Omental fat pad (tissue), 4 donors: ENCODE measurements at places on chromosomes 2 and 18.

DNA sequence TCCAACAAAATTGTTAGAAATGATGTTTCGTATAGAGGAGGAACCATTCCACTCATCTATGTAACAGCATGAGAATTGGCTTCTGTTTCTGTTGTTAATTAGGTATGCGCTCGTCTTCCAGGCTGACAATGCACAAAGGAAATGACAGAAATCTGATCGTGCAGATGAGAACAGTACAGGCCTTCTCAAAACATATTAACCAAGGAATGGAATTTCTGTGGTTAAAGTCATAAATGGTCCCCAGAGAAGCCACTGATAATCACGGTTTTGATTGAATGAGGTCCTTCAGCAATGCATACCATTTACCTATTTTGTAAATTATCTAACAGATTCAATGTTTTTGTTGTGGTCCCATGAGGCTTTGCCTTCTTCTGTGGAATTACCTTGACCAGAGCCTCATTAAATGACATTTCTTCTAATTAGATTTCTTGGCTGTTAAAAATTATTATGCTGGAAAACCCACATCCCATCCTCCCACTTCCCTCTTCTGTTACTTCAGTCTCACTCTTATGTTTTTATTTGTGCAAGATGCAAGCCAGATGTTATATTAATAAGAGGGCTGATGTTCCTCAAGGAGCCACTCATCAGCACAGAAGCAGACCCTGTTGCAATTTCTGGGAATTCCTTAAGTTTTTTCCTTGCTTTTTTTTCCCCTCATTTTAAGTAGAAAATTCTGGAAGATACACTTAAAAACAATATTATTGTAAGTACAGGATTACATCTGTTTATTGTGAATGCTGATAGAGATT is 395.8 kb downstream of the PID1 start:
- no peak for DNase-seq

DNA sequence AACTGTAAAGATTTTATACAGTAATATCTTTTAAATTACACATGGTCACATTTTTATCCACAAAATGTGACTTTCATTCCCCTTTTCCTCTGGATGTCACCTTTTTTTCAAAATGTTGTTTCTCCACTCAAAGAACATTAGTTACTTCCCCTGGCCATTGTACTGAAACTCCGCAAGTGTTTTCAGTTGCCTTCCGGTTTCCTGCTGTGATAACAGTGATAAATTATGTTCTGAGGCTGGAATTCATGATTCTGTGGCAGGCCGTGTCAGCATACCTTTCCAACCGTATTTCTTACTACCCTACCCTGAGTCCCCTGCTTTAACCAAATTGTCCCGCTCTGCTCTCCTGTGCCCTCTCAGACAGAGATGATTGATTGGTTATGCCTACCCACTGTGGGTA is 53.5 kb downstream of the MGAT5 start:
- no peak for DNase-seq

DNA sequence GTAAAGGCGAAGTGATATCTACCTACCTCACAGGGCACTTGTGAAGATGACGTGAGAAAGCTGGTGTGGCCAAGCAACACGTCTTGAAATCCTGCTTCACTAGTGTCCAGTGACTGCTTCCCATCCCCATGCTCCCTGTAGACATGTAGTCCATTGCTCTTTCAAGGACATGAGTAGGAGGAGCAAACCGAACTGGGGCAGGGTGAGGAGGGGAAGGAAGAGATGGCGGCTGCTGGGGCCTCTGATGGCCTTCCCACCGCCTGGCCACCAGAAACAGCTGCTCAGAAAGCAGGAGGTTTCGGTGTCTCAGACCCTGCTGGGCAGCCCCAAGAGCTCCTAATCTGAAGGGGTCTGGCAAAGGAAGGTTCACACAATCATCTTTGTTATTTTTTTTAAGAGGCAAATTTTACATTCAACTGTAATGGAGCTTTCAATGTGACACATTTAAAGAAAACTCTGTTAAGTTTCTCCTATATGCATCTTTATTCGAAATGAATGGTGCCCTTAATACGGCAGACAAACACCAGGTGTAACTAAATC is 14.7 kb downstream of the CPLX4 start:
- DNase-seq: no peak

DNA sequence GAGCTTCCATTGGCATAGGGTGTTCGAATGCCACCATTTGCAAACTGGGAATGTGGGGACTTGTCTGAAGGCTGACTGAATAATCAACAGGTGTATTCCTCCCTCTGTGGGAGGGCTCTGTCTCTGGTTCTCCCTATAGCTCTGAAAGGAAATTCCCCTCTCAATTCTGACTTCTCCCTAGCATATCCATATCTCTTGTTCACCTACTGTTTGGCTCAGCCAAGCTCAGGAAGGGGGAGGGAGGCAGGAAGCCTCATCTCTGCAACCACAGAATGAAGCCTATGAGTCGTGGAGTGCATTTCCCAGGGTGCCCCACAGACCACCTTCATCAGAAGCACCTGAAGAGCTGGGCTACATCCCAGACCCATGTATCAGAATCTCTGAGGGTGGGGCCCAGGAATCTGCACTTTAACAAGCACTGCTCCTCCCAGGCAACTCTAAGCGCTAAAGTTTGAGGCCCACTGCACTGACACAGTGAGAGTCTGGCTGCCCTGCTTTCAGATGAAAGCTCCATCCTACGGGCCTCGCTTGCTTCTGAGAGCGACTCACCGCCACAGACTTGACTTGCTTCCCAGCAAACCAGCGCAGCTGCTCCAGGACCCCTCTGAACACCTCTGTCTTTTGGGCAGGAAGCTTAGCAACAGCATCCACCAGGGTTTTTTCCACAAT is 32.0 kb downstream of the XDH start:
- no peak for DNase-seq

DNA sequence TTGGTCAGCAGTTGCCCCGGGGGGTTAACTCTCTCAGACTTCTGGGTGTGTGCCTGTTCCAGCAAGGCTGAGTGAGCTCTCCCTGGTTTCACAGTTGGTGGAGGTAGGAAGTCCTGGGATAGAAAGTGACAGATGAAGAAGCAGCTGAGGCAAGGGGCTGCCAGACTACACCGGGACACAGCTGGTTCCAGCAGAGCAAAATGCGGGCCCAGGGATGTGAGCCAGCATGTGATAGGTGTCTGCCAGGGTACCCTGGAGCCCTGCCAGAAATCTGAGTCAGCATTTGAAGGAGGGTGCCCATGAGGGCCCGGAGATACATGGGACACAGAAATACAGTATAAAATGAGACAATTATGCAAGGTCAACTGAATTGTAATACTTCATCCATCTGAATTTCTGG is 79.3 kb upstream of the LGALSL start:
- no peak for DNase-seq

GRCh38 chr2:28082131-28082530 is 191.6 kb downstream of the BABAM2 start:
- no peak for DNase-seq

GRCh38 chr2:226045080-226045479 is 645.6 kb downstream of the NYAP2 start:
- DNase-seq: no peak

- DNase-seq: peak; percentile 41
Measured at GRCh38 chr18:51614033-51614432, 416.6 kb upstream of the MEX3C start.

GRCh38 chr2:206958261-206958660 is 18.9 kb downstream of the CPO start:
- DNase-seq: no peak

- no peak for DNase-seq
Measured at GRCh38 chr2:42331569-42332284, 29.3 kb downstream of the COX7A2L start.

DNA sequence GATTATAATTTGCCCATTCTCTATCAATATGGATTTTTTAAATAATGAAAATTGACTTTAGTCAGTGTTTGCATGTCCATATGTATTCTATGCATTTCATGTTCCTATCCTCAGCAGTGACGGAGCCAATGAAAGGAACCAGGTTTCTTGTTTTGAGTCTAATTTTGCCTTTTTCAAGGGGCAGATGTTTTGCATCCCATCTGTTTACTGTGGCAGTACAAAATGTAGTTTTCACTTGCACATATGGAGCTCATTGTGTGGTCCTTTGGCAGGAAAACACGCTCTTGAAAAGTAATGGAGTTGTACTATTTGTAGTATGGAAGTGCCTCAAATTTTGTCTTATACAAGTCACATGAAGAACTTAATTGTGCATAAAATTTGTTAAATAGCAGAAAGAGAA is 127.8 kb downstream of the AGPS start:
- no peak for DNase-seq

- DNase-seq: no peak
Measured at GRCh38 chr2:146665800-146666199, 1179.0 kb upstream of the ACVR2A start.

- DNase-seq: no peak
Measured at GRCh38 chr18:8461544-8461943, 147.7 kb upstream of the RAB12 start.

DNA sequence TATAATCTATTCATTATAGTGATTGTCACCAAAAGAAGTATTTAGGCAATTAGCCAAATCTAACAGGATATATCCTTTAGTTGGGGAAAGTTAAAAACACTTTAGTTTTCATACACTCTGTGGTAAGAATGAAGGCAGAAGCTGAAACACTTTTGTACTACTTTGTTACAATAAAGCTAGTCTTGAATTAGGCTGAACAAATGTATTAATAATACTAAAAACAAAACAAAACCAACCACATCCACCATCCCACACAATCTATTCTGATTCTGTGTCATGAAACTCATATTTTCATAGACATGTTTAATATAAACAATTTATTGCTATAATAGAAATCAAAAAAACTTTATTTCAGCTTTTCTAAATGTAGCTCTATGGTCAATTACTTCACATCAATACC is 508.8 kb downstream of the ZEB2 start:
- DNase-seq: no peak

- no peak for DNase-seq
Measured at GRCh38 chr2:137021763-137022162, 256.4 kb downstream of the THSD7B start.

DNA sequence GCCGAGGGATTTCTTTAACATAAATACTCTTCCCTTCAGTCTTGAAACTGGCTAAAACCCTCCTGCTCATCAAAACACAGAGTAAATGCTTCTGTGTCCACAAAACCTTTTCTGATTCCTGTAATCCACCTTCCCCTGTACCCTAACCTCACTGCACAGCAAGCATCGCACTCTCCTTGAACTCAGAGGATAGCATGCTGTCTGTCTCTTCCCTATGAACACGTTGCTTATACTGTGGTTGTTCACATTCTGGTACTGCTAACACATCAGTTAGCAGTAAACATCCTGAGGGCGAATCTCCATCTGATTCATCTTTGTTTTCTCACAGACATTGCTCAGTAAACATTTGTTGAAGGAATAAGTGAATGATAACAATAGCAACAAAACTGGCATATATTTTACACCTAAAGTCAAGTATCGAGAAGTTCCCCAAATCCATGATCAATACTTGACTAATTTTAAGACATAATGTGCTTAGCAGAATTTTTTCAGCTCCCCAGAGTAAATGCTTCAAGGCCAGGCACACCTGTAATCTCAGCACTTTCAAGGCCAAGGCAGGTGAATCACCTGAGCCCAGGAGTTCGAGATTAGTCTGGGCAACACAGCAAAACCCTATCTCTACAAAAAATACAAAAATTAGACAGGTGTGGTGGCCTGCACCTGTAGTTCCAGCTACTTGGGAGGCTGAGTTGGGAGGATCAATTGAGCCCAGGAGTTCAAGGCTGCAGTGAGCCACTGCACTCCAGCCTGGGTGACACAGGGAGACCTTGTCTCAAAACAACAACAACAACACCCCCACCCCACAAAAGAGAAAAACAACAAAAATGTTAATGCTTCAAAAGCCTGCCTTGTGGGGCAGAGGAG is 45.6 kb upstream of the LPIN2 start:
- DNase-seq: no peak

DNA sequence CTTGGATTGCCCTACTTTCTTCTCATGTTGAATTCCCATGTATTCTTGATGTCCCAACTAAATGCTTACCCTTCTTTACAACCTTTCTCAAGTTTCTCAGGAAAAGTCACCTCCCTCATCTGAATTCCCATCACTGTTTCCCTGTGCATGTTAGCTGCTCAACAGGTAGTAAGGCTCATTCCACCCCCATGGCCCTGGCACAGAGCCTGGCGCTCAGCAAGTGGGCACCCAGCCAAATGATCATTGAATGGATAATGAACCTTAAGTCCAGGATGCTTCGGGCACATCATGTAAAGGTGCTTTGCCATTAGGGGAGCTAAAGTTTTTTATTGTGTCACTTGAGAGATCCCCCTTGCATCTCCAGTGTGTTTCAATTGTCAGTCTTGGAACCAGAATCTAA is 124.0 kb downstream of the PKP4 start:
- no peak for DNase-seq

DNA sequence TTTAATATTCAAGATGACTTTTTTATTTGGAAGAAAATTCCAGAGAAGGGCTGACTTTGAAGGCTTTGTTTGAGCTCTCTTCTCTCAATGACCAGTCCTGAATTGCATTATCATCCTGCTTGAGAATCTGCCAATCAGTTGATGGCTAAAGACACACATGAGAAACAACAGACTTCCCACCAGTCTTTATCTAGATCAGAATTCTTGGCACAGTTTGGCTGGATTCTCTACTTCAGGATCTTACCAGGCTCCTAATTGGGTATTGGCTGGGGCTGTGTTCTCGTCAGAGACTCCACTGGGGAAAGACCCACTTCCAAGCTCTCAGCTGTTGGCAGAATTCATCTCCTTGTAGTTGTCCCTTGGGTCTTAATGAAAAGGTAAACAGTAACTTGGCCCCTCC is 86.0 kb downstream of the WDSUB1 start:
- DNase-seq: no peak

DNA sequence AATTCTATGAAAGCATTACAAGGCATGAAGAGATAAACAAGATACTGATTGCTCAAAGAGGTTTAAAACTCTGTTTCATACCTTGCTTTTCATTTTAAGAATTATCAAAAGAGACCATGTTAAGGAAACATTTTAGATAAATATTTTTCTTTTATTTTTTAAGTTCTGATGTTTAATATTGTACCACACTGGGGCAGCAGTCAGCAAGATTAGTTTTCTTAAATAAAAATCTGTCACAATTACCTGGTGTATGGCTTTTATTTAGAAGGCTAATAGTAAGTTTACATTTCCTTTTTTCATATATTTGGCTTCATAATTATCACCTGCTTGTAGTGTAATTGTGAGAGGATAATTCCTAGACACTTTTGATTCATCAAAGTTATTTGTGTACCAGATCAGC is 46.4 kb downstream of the ZNF804A start:
- no peak for DNase-seq

- DNase-seq: no peak
Measured at GRCh38 chr2:207337234-207338219, 171.8 kb upstream of the KLF7 start.
